ENCODE measurements at places on chromosomes 5 and 9. TPM values are rescaled to one million over a fixed set of nuclear protein-coding genes. Genes with fewer than 3 reads are reported as not detected.

DNA sequence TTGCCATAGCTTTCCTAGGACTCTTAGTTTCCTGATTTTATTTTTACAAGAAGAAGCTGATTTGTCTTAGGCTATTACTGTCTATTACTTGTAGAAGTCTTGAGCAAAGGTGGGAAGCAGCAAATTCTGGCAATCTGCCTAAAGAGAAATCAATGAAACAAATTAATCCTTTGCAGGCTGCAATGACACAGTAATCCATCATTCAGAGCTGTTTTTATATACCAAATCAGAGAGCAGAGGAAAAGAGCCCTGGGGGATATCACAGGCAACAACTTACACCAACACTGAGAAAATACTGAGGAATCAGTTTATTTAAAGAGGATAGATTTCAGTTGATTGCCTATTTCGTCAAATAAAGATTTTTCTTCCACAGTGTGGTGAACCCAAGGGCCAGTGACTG, 13.6 kb downstream of the NR2F1-AS1 start:
- peaks cover 17% of the 10 kb centered on the region for H3K4me1 ChIP-seq
- no peak overlapping the region for H3K4me3 ChIP-seq
- H3K36me3 ChIP-seq: no peaks in the 10 kb centered on the region
- H3K27ac ChIP-seq: no peak overlapping the region

GRCh38 chr5:93359960-93360305, 221.1 kb downstream of the NR2F1-AS1 start:
- H3K27me3 ChIP-seq: no peaks in the 10 kb centered on the region
- H3K27ac ChIP-seq: no peak overlapping the region
- no peaks in the 10 kb centered on the region for H3K36me3 ChIP-seq
- no peaks in the 10 kb centered on the region for H3K4me1 ChIP-seq
- no peak overlapping the region for H3K4me3 ChIP-seq
- DNase-seq: no peak

GRCh38 chr9:136947028-136947891, 2.2 kb downstream of the C8G start:
- H3K27ac ChIP-seq: no peak overlapping the region
- DNase-seq: no peak
- H3K4me3 ChIP-seq: no peak overlapping the region

DNA sequence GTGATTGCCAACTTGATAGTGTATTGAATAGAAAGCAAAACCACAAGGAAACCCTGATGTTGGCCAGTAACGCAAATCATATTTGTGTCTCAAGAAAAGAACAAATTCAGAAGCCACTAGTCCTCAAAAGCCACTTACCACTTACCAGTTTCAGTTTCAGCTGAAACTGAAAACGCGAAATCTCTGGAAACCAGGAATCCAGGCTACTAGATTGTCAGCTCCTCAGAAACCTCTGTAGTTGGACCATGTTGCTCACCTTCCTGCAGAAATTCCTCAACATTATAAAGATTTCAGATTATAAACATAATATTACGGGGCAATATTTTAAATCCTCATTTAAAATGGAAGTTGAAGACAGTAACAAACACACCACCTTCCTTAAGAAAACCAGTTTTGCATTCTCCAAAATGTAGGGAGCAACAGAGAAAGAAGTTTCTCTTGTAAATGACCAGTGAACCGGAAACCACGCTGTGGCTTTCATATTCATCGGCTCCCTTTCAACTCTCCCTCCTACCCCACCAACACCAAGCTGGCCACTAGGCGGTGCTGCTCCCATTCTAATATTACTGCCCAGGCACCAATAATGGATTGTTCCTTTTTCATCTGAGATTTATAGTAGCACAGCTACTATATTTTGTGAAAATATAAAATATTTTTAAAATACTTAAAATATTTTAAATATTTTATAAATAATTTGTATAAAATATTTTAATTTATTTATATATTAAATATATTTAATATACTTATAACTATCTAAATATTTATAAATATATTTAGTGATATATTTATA, 8.7 kb upstream of the TMED7 start:
- H3K27ac ChIP-seq: no peak overlapping the region
- peak overlapping the region; percentile 41 for H3K4me3 ChIP-seq
- H3K4me1 ChIP-seq: peaks cover 9% of the 10 kb centered on the region
- DNase-seq: peak; percentile 74

DNA sequence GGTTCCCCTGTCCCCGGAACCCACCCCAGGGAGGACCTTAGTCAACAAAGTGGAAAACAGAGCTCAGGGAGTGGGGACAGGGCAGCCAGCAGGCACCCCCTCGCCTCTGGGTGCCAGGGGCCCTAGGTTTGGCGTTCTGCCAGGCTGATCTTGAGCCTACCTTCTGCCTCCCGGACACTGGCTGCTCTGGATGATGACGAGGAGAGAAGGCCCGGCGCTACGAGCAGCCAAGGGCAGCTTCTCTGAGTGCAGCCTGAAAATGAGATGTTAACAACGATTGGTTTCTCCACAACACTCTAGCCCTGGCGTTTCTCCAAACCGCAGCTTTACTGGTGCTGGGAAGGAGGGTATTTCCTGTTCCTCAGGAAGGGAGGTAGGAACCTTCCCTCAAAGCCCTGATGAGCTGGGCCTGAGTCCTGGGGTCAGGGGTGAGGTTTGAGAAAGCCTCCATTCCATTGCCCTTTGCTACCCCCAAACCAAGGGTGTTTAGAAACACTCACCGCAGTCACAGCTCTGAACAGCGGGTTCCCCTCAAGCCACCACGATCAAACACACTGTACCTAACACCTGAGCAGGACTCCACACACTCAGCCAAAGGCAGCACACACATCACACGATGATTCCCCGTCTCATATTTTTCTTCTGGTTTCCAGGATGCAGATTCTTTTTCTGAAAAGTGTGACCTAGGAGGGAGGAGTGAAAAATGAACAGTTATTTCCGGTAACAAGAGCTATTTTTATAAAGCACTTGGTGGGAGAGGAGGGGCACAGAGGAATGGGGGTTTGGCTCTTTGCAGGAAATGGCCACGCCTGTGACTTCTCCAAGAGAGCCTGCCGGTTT, at the start of gene STING1:
Gene STING1, minus strand, starts transcription at position 709 of the 840 bp plus-strand sequence. CDS start 1,054 bp downstream, outside the sequence.
- peak within 1 kb of the TSS; percentile 53 for H3K4me3 ChIP-seq
- H3K4me1 ChIP-seq: peaks cover 15% of the 10 kb centered on the region
- no peaks in the 10 kb centered on the region for H3K36me3 ChIP-seq
- peaks cover 4% of the 10 kb centered on the region for H3K27me3 ChIP-seq

The RFX3 gene
- 39.1 TPM for total RNA-seq

The PURA gene
- total RNA-seq: 13.2 TPM

The PRDM9 gene
- not detected for total RNA-seq

DNA sequence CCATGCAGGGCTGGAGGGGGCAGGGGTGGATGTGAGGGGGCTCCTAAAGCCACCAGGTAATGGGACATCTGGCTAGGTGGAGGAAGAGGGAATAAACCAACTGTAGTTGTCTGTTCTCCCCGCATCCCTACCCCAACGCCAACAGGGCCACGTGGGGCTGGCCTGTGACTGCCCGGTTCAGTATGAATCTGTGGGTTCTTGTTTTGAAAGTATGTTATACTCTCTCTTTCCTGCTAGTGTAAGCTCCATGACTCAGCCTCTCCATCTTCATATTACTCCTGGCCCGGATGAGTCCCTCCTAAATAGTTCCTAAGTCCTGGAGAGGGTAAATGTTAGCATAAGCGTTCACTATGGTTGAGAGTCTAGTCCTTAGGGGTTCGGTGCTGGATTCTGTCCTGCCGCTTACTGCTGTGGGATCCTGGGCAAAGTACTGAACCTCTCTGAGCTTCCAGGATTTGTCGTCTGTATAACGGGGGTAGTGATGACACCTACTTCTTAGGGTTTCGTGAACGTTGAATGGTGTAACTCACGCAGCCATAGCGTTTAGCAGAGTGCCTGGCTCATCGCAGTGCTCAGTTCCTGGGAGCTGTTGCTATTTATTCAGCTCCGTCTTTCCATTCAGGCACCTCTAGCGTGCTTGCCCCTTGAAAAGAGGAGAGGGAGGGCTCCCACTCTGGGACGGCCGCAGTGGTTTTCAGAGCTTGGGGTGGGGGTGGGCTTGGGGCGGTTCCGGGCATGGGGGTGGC, 28.8 kb downstream of the LHX2 start:
- H3K36me3 ChIP-seq: no peaks in the 10 kb centered on the region
- peaks cover 22% of the 10 kb centered on the region for H3K4me1 ChIP-seq
- no peak overlapping the region for H3K27ac ChIP-seq

The GLDC gene
- total RNA-seq: 2.3 TPM

DNA sequence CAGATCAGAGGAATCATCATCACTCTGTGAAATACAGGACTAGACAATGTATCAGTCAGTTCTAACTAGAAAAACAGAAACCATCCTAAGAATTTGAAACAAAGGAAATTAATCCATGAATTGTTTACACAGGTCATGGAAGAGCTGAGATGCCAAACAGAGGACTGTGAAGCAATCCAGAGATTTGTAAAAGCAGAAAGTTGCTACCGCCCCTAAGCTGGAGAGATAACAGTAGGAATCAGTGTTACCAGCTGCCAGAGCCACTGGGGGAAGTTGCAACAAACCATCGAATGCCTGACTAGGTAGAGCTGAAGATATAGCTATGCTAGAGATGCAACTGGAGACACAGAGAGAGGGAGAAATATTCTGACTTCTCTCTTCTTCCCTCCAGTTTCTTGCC, 10.4 kb upstream of the MIER3 start:
- no peak for DNase-seq
- H3K4me1 ChIP-seq: no peaks in the 10 kb centered on the region
- H3K27ac ChIP-seq: no peak overlapping the region
- peaks cover 38% of the 10 kb centered on the region for H3K27me3 ChIP-seq
- no peak overlapping the region for H3K4me3 ChIP-seq
- H3K36me3 ChIP-seq: no peaks in the 10 kb centered on the region

DNA sequence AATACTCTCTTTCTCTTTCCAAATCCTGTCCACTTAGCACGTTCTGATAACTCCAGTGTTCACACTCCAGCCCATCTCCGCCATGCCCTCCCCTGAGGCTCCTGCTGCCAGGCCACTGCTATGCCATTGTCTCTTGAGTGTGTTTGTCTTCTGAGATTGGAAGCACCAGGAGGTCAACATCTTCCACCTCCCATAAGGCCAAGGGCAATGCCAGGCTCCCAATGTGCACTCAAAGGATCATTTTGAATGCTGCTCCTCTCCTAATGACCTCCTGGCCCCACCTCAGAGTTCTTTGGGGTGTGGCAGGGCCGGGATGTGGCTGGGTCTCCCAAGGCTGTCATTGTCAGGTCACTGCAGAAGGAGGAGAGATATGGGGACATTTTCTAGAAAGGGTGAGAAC, 19.5 kb downstream of the IGIP start:
- H3K27ac ChIP-seq: no peak overlapping the region
- no peaks in the 10 kb centered on the region for H3K36me3 ChIP-seq
- DNase-seq: no peak

DNA sequence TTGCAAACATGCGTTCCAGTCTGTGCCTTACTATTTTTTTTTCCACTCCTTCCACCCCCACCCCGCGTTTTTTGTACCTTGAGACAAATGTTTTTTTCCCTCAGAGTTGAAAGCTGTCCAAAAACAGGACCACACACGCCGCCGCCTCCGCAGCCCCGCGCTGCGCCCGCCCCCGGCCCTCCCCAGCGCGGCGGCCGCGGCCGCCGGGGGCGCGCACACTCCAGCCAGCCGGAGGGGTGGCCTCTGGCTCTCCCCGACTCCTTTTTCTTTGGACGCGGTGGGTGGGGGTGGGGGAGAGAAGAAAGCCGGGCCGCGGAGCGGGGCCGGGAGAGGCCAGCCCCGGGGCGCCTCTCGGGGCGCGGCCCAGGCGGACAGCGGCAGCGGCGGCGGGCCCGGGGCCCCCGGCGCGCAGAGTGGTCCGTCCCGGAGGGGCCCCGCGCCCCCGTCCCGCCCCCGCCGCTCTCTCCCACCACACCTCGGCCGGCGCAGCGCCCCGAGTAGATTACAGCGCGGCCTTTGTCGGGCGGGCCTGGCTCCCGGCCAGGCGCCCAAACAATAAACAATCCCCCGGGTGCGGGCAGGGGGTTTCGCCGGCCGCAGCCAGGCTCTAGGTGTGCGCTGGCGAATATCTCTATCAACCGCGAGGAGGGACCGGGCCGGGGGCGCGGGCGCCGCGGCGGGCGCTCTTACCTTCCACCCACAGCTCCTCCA, 10.9 kb downstream of the PTCH1 start:
- H3K27ac ChIP-seq: peak overlapping the region; percentile 85
- peak; percentile 34 for DNase-seq
- H3K27me3 ChIP-seq: peaks cover 43% of the 10 kb centered on the region

DNA sequence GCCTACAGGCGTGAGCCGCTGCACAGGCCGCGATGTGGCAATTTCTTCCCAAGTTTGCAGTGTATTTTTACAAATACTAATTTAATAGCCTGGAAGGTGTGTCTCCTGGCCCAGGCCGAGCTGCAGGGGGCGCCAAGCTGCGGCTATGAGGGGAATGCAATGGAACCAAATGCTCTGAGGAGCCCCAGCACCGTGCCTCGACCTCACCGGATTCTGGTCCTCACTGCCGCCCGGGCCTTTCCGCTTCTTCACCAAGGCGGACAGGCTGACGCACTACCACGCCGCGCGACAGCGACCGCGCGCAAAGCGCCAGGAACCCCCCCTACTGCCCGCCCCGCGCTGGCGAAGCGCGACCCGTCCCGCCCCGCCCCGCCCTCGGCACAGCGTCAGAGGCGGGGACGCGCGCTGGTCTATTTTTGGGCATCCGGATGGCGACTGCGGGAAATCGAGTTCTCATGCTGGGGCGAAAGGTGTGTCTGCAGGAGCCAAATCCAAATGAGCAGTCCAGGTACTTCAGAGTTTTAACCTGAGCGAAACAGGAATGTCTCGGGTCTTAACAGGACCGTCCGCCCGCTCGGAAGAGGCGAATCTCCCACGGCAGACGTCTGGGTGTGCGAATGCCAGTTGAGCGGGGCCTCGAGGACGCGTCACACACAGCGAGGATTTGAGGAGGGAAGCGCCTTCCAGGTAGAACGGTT, 31.7 kb upstream of the PRXL2C start:
- peaks cover 10% of the 10 kb centered on the region for H3K4me1 ChIP-seq
- no peaks in the 10 kb centered on the region for H3K27me3 ChIP-seq
- DNase-seq: peak; percentile 78
- peaks cover 8% of the 10 kb centered on the region for H3K36me3 ChIP-seq

DNA sequence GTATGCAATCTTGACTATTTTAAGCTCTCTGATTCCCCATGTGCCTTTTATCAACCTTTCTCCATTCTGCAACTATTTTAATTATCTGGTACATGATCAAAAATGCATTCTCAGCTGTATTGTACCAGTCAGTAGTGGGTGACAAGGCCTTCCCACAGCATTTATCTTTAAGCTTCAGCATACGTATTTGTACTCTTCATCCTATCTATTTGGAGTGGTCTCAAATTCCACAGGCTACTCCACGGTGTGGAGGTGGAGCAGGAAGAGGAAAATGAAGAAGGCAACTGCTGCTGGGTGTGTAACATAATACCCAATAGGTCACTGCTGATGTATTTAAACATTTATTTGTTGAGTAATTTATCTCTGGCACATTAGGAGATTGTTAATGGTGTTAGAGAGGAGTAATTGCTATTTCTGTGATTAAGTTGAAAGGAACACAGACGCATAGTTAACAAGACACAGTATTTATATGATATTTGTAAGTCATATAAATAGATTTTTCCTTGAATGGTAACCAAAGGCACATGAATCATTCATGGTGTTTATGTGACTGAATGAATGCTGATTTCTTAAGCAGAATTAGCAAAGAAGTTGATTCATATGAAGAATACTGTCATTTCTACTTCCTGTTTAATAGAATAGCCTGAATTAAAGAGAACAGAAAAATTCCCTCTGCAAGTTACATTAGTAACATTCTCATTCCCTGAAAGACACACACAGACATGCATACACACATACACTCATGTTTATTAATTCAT, 153.8 kb upstream of the NR3C1 start:
- no peak for DNase-seq
- no peaks in the 10 kb centered on the region for H3K4me1 ChIP-seq
- H3K36me3 ChIP-seq: no peaks in the 10 kb centered on the region

GRCh38 chr9:4430432-4431261, 59.6 kb upstream of the SLC1A1 start:
- DNase-seq: no peak
- no peaks in the 10 kb centered on the region for H3K4me1 ChIP-seq
- H3K27ac ChIP-seq: no peak overlapping the region
- no peaks in the 10 kb centered on the region for H3K27me3 ChIP-seq
- H3K4me3 ChIP-seq: no peak overlapping the region

All from activated B cell treated with CpG ODN at 0.5 μM for 24 hours (primary cell).